ENCODE measurements at places on chromosomes 12 and 14. TPM values are rescaled to one million over a fixed set of nuclear protein-coding genes. Genes with fewer than 3 reads are reported as not detected.

GRCh38 chr14:23284654-23285529, 1.0 kb downstream of the HOMEZ start:
- peak overlapping the region; percentile 59 for H3K27ac ChIP-seq
- no peaks in the 10 kb centered on the region for H3K36me3 ChIP-seq
- no peak for DNase-seq
- H3K4me1 ChIP-seq: peaks cover 23% of the 10 kb centered on the region
- peak overlapping the region; percentile 91 for H3K4me3 ChIP-seq
- H3K27me3 ChIP-seq: no peaks in the 10 kb centered on the region

- no peak for DNase-seq
- H3K36me3 ChIP-seq: no peaks in the 10 kb centered on the region
- H3K27ac ChIP-seq: peak overlapping the region; percentile 86
- peaks cover 44% of the 10 kb centered on the region for H3K4me1 ChIP-seq
- no peak overlapping the region for H3K4me3 ChIP-seq
These were observed 861 bp downstream of the IL26 start for GRCh38 chr12:68224613-68225285.

DNA sequence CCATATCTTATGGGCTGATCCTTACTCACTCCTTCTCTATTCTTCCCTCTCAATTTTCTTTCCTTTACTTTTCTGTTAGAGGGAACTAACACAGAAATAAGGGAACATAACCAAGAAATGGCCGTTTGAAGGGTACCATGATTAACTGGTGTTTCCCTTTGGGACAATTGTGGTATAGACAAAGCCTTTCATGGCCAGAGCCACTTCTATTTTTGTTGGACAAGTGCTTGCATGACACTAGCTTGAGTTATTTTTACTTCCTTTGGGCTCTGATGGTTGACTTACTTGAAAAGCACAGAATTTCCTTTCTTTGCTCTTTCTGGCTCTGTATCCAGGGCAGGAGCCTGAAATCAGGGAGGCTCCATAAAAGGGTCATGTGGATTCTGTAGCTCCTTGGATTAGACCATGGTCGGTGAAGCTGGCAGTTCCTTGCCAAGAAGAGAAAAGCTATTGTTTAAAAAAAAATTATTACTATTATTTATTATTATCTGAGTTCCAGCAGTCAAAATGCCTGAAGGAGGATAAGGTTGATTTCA, 130.6 kb downstream of the KTN1 start:
- peaks cover 1% of the 10 kb centered on the region for H3K36me3 ChIP-seq
- H3K27me3 ChIP-seq: no peaks in the 10 kb centered on the region
- peaks cover 6% of the 10 kb centered on the region for H3K4me1 ChIP-seq
- no peak overlapping the region for H3K4me3 ChIP-seq
- DNase-seq: no peak

GRCh38 chr14:75821831-75822521, 159.8 kb downstream of the TGFB3 start:
- peak overlapping the region; percentile 98 for H3K27ac ChIP-seq
- no peak for DNase-seq
- no peaks in the 10 kb centered on the region for H3K27me3 ChIP-seq
- peaks cover 80% of the 10 kb centered on the region for H3K4me1 ChIP-seq
- no peaks in the 10 kb centered on the region for H3K36me3 ChIP-seq

DNA sequence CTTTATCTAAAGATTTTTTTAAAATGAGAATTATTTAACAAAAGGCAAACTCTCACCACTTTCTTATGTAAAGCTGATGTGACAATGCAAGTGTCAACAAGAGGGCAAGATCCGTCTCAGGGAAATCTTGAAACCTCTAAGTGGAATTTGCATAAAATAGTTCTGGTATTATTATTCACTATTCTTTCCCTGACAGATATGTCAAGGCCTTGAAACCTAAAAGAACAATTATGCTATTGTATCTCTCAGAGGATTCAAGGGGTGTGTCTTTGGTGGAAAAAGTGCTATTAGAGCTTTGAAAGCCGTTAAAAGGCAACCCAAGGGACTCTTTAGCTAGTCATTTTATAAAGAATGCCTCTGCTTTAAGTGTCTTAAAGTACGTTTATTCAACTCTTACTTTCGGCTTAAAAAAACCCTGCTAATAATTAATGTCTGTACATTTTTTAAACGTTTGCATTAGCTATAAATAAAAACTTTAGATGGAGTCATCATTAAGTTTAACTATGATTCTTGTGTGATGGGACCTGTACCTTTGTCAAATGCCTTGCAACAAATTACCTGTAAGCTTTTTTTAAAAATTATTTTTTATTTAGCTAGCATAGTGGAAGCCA, 585.5 kb downstream of the VRK1 start:
- no peaks in the 10 kb centered on the region for H3K4me1 ChIP-seq
- H3K36me3 ChIP-seq: no peaks in the 10 kb centered on the region
- H3K27ac ChIP-seq: no peak overlapping the region
- no peak overlapping the region for H3K4me3 ChIP-seq

DHRS2 gene
- total RNA-seq: not detected

- H3K27ac ChIP-seq: no peak overlapping the region
- no peaks in the 10 kb centered on the region for H3K27me3 ChIP-seq
- no peak for DNase-seq
- no peak overlapping the region for H3K4me3 ChIP-seq
These were observed 299.7 kb upstream of the FBXO33 start for GRCh38 chr14:39731912-39732311.

ERBB3 gene
- 0.52 TPM for total RNA-seq

PTPN6 gene
- not detected for total RNA-seq

CPNE8 gene
- total RNA-seq: 8.0 TPM

DNA sequence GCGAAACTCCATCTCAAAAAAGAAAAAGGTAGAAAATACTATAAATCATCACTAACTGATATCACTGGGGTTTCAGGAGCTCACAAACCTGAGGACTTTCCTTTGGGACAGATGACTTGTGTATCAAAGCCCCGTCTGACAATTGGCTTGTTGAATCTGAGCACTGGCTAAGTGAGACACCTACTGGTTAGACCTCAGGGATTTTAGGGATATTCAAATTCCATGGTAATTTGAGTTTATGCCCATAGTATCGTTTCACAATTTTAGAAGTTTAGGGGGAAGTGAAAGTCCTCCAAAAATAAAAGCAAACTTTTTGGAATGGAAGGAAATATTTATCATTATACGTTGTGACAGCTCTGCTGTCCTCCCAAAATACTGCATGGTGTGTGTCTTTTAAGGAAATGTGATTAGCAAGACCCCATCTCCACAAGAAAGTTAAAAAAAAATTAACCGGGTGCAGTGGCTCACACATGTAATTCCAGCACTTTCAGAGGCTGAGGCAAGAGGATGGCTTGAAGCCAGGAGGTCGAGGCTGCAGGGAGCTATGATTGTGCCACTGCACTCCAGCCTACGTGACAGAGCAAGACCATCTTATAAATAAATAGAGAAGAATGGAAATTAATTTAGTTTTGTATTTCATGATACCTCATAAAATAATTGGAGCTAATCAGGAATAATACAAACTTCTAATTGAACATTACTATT, 49.2 kb downstream of the FBXL14 start:
- H3K36me3 ChIP-seq: peaks cover 1% of the 10 kb centered on the region
- H3K4me1 ChIP-seq: peaks cover 34% of the 10 kb centered on the region
- H3K27ac ChIP-seq: no peak overlapping the region
- DNase-seq: no peak
- no peak overlapping the region for H3K4me3 ChIP-seq

DNA sequence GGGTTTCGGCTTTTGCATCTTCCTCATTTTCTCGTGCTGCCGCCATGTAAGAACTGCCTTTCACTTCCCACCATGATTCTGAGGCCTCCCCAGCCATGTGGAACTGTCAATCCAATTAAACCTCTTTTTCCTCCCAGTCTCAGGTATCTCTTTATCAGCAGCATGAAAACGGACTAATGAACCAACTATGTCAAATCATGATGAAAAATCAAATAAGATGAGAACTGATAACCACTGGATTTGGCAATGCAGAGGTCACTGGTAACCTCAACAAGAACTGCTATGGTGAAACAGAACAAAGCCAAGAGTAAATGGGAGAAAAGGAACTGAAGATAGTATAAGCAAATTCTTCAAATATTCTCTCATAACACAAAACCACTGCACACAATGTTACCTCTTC, 6.0 kb downstream of the EML5 start:
- H3K4me3 ChIP-seq: no peak overlapping the region
- peaks cover 62% of the 10 kb centered on the region for H3K27me3 ChIP-seq
- H3K27ac ChIP-seq: no peak overlapping the region
- DNase-seq: no peak

ANO2 gene
- total RNA-seq: 0.73 TPM

KRT77 gene
- total RNA-seq: not detected

GZMH gene
- total RNA-seq: not detected

GRCh38 chr14:46653031-46653755, 1.6 kb upstream of the RPL10L start:
- no peaks in the 10 kb centered on the region for H3K36me3 ChIP-seq
- no peak overlapping the region for H3K27ac ChIP-seq
- H3K27me3 ChIP-seq: no peaks in the 10 kb centered on the region
- no peaks in the 10 kb centered on the region for H3K4me1 ChIP-seq
- DNase-seq: no peak

DNA sequence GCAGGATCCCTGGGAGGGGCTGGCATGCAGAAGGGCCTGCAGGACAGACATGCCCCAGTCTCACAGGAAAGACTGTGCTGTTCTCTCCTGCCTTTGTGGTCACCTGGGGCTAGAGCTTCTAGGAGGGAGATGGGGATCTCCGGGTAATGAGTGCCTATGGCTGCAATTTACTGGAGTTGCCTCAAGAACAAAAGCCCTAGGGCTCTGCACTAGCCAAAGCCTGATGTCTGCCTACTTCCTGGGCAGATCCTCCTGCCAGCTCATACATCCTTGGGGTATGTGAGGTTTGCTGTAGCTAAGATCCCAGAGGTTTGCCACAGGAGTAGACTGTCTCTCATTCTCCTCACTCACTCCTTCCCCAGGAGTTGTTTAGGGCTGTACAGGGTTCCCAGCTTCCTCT, 106.9 kb upstream of the PPFIA2 start:
- no peak overlapping the region for H3K27ac ChIP-seq
- H3K4me3 ChIP-seq: no peak overlapping the region
- no peaks in the 10 kb centered on the region for H3K36me3 ChIP-seq
- no peaks in the 10 kb centered on the region for H3K4me1 ChIP-seq
- no peaks in the 10 kb centered on the region for H3K27me3 ChIP-seq
- no peak for DNase-seq

ANAPC5 gene
- 106 TPM for total RNA-seq
